ENCODE measurements at places on chromosomes 3 and 15. TPM values are rescaled to one million over a fixed set of nuclear protein-coding genes. Genes with fewer than 3 reads are reported as not detected.

DNA sequence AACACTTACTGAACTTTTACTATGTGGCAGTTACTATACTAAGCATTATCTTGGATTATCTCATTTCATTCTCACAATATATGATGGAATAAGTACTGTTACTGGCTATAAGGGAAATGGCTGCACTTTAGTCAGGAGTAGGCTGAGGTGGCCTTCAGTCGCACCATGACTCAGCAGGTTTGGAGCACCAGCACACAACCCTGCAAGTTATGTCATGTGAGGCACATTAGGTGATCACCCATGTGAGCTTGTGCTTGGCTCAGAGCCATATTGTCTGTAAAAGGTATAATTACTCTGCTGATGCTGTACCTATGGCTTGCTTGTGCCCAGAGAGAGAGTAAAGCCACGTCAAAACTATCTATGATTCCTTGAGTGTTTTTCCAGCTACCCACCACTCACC is 54.1 kb upstream of the TIPARP start:
- DNase-seq = no peak

DNA sequence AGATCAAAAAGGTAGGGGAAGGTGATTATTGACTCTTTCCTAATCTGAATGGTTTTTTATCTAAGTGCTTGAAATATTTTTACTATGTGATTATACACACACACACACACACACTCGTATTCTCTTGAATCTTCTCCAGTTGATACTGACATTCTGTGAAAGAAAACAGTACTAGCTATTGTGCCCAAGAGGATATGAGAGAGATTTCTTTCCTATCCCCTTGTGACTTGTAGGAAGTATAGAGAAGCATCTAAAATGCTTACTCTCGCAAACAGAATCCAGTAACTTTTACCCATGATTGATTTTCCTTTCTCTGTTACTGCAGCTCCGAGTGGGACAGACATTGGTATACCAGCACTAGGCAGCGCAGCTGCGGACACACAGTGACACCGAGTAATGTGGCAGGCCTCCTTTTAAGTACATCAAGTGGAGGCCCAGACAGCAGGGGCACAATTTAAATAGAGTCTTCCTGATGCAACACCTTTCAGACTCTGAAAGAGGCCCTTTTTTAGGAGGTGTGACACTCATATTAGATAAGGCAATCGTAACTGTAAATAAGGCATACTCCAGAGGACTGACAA is 421.0 kb upstream of the CNTN4 start:
- no peak for DNase-seq

GRCh38 chr15:88982946-88983342 is 69.8 kb upstream of the MFGE8 start:
- no peak for DNase-seq

DNA sequence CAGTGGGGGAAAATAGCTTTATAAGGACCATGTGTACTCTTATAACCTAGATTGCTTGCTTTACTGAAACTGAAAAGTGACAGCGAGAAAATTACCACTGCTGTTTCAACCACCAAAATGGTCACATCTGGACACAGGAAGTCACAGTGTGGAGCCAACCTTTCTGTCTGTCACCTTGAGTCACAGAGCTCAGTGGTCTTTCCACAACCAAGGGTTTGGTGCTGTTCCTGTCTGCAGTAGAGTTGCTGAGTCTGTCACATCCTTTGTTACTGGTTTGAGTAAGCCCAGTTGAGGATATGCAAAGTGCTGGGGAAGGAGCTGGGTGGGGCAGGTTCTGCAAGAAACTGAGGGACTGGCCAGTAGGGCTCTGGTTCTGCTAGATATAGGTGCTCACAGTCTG is 139.1 kb upstream of the EIF1B start:
- DNase-seq = no peak

DNA sequence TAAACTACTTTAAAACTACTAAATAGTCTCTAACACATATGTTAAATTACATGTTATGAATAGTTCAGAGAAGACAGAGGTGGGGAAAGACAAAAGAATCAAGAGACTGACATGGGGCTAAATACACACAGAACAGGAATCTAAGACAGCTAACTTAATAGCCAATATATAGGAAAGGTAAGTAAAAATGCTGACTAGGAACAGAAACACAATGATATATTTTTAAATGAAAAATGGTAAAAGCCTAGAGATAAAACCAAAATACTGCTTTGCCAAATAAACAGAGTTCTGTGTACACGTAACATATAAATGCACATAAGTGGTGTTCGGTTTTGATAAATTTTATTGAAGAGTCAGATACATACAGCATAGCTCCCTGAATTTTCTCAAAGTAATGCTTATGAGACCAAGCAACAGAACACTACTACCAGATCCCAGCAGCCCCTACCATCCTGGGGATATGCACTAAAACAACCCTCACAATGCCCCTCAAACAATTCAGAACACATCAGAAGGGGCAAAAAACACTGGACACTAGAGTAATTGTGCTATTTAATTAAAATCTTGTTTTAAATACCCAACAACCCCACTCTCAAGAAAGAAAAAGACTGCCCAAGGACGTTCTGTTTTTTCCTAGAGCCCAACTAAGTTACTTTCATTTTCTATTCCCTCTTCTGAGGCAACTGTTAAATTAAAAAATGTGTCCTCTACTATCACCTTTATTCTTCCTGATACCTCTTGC is 121.1 kb downstream of the ADAM10 start:
- no peak for DNase-seq

DNA sequence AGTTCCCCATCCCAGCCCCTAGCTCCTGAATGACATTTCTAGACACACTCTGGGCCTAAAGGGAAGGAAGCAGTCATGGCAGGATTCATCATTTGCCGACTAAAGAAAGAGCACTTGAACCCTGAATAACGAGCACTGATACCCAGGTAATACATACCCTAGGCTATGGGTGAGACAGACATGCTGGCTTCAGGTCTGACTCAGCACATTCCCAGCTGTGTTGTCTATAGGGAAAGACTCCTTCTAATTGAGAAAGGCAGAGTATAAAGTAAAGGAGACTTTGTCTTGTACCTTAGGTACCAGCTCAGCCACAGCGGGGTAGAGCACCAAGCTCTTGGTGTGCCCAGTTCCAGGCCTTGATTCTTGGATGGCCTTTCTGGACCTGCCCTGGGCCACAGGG is 870.5 kb downstream of the PDCD6IP start:
- DNase-seq = no peak

DNA sequence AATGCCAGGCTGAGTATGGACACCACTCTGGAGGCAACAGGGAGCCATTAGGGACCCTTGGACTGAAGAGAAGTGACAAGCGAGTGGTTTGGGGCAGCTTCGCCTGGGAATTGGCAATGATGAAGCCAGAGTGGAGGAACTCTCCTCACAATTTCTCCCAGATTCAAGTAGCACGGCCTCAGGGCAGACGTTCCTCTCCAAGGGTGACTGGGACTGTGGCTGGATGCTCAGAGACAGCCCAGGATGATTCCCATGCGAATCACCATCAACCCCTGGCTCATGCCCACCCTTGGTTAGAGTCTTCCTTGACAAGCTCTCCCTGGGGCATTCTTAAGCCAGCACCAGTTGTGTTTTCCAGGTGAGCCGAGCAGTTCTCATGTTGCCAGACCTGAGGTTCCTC is 16.3 kb upstream of the DOCK3 start:
- no peak for DNase-seq

- DNase-seq = no peak
Measured at GRCh38 chr3:112084980-112085705, 1.0 kb upstream of the C3orf52 start.

- DNase-seq = no peak
Measured at GRCh38 chr3:23798876-23799275, 6.9 kb upstream of the UBE2E1 start.

- DNase-seq = no peak
Measured at GRCh38 chr15:51030649-51031316, 63.9 kb downstream of the TNFAIP8L3 start.

DNA sequence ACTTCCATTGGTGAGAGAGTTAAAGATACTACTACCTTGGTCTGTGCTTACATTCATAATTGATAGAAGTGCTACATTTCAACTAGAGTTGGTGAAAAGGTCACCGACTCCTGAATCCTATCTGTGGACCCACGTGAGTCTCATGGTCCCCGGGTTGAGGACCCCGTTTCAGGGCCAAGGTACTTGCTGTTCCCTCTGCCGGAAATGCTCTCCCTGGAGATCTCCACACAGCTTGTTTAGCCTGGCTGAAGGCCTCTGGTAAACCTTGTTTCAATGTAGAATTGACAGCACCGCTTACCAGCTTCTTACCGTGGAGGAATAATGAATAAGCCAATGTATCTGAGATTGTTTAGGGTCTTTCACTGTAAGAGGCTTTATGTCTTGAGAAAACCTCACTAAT is 226.0 kb upstream of the GOLGA6L4 start:
- no peak for DNase-seq

GRCh38 chr3:62022312-62022711 is 351.0 kb downstream of the FEZF2 start:
- DNase-seq = no peak

GRCh38 chr3:186965141-186965879 is 35.0 kb downstream of the ST6GAL1 start:
- DNase-seq = no peak

DNA sequence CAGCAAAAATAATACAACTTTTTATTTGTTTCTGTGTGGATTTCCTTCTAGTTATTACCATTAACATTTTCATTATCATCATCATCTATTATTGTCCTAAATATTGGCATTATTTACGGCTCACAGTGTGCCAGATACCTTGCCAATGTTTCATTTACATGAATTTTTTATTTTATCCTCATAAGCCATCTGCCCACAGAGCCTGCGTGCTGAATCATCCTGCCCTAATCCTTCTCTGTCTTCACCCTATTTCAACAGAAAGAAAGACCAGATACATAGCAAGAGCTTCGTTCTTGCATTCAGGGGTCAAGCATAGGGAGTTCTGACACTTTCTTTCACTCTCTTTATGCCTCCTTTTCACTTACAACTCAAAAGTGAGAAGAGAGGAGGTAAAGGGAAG is 82.0 kb downstream of the KCNMB2 start:
- no peak for DNase-seq

DNA sequence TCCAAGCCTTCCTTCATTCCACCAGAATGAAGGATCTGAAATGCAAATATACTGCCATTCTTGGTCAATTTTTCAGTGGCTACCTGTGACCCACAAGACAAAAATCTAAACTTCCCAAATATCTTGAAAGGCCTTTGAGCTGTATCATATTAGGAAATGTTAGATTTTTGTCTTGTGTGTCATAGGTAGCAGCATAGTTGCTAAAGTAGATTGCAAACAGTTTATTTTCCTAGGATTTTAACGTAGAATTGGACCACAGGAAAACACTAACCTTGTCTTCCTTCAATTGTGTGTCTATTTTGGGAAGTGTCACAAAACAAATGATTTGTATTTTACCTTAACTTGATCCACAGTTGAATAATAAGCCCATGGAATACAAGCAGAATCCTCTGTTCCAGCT is 42.4 kb downstream of the CP start:
- DNase-seq = no peak

DNA sequence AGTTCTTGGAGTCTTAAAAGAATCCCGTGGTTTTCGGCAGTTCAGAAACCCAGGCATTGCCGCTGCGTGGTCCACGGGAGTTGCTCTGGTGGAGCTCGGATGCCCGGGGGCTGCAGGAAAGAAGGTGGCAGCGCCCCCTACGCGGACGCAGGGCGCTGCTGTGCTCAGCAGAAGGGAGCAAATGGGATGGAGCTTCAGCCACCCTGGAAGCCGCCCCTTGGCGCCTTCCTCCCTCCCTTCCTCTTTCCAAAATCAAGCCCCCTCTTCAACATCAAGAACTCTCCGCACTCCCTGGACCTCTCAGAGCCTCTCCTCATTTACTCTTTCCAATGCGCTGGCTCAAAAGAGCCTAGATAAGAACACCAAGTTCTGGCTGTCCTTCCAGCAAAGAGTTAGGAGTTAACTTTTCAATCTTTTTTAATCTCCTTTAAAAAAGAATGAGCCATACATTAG is 880 bp upstream of the CHRNA7 start:
- no peak for DNase-seq

GRCh38 chr15:85771781-85772445 is 22.8 kb downstream of the KLHL25 start:
- DNase-seq = no peak

GRCh38 chr3:5678844-5679243 is 491.3 kb downstream of the EDEM1 start:
- DNase-seq = no peak

DNA sequence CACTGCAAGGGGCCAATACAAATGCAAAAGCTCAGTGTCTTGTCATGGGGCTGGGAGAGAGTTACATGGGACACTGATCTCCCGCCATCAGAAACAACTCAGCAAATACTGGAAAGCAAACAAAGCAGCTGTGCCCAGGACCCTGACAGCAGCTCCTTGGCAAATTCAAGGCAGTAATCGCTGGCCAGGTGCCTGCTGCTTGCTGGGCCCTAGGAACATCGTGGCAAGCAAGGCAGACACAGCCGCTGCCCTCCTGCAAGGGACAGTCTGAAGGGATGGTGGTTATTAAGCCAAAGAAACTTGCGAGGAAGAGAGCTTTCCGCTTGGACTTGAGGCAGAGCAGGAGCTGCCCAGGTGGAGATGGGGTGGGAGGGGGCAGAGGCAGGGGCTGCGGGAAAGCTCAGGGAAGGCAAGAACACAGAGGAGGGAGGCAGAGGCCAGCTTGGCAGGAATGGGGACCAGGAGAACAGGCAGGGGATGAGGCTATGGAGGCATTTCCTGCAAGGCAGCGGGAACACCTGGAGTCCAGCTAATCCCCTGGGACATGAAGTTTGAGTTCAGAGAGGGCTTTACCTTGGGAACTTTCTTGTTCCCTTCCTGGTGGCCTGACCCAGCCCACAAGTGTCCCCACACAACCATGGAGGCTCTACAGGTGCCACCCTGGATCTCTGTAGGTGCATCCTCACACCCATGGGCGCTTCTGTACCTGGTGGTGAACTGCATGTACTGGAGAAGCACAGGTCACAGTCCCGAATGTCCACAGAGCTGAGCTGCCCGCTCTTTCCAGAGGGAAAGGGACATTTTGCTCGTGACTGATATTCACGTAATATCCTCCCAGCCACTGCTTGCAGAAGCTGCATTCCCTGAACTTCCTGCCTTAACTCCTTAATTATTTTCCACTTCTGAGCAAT is 78.7 kb upstream of the ATP2B2 start:
- no peak for DNase-seq

GRCh38 chr3:45908761-45909160 is 22.4 kb downstream of the CCR9 start:
- no peak for DNase-seq

DNA sequence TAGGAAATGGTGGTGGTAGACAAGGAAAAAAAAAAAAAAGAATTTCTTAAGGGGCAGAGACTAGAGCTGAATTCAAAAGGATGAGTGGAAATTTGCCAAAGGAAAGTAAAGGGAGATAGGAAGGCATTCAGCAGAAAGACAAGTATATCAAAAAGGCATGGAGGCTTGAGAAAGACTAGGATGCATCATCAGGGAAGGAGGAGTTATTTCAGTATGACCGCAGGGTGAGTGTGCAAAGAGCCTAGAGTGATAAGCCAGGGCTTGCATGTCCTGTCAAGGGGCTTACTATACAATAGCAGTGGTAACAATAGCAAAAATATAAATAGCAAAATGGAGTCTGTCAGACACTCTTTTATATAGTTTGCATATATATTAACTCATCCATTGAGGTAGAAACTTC is 112.0 kb downstream of the FRMD4B start:
- no peak for DNase-seq

Gene CCDC13
- polyA plus RNA-seq = 3.2 TPM

Gene ALDH1A3
- polyA plus RNA-seq = 3.0 TPM

Gene KBTBD8
- 1.2 TPM for polyA plus RNA-seq

Gene SMCO1
- polyA plus RNA-seq = not detected

Gene TMEM40
- 1.2 TPM for polyA plus RNA-seq

Gene USP50
- 0.89 TPM for polyA plus RNA-seq

Gene PFN2
- 474 TPM for polyA plus RNA-seq

Gene RIOX2
- polyA plus RNA-seq = 39.4 TPM

Gene ANKUB1
- 0.17 TPM for polyA plus RNA-seq

Gene GOLGA8J
- polyA plus RNA-seq = 0.72 TPM
